ENCODE measurements at places on chromosomes 2 and 18. TPM values are rescaled to one million over a fixed set of nuclear protein-coding genes. Genes with fewer than 3 reads are reported as not detected.

DNA sequence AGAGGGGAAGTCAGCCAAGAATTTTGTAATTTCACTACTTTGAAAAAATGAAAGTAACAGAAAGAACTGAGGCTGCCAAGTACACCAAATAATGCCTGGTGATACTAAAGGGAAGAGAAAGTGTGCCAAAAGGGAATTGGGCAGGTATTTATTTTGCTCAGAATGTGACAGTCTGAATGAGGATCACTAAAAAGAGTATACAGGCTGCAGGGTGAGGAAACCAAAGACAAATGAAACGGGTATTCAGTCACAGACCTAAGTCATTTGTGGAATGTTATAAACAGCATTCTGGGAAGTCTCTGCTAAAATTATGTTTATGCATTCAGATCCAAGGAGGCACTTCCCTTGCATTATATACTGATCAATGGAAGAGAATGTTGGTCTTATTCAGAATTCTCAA is 418.6 kb upstream of the SLC39A10 start:
- H3K27ac ChIP-seq: no peak overlapping the region
- H3K4me1 ChIP-seq: no peaks in the 10 kb centered on the region
- no peaks in the 10 kb centered on the region for H3K27me3 ChIP-seq
- DNase-seq: no peak

DNA sequence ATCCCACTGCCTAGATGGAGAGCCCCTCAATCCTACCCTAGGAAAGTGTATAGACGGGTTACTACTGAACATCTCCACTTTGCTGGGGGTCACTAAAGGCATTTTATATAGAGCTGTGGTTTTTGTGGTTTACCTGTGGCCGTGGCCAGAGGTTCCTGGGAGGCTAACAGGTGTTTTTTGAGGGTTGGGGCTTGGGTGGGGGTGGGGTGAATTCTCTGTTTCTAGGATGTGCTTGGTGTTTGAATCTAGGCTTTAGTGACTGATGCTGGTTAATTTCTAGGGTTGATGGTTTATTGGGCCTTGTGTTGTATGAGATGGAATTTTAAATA is 7.7 kb downstream of the HOXD8 start:
- H3K27ac ChIP-seq: peak overlapping the region; percentile 54
- H3K27me3 ChIP-seq: peaks cover 100% of the 10 kb centered on the region
- H3K36me3 ChIP-seq: no peaks in the 10 kb centered on the region
- peak overlapping the region; percentile 42 for H3K4me3 ChIP-seq
- H3K4me1 ChIP-seq: peaks cover 36% of the 10 kb centered on the region
- DNase-seq: no peak

DNA sequence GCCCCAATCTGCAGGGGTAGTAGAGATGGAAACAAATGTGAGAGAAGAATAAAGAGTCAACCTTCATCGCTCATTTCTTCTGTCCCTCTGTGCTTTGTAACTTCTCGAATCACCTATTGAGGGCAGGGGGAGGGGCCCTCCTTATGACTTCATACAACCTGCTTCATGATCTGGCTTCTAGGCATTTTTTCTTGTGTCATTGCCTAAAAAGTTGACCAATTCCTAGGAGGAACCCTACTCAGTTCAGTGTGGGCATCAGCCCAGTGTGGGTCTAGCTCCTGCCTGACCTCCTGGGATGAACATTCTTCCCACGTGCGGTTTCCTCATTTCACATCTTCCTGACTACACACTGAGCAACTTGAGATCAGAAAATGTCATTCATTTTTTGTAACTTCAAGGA is 46.3 kb upstream of the CREB1 start:
- no peaks in the 10 kb centered on the region for H3K4me1 ChIP-seq
- DNase-seq: no peak
- no peaks in the 10 kb centered on the region for H3K36me3 ChIP-seq
- no peak overlapping the region for H3K27ac ChIP-seq
- no peak overlapping the region for H3K4me3 ChIP-seq
- no peaks in the 10 kb centered on the region for H3K27me3 ChIP-seq

DNA sequence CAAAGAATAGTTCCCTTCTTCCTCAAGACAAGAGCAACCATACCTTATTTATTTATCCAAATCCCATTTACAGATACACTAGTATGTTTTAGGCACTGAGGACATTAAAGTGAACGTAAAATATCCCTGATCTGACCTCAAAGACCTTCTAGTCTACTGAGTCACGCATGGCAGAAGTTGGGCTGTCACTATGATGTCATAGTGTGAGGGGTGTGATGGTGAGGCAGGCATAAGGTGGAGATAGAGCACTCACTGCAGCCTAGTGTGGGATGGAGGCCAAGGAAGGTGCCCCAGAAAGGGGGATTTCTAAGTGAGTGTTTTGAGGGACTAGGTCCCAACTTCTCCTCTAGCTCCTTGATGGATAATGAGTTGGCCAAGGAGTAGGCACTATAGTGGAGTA is 249.5 kb upstream of the SKOR2 start:
- no peaks in the 10 kb centered on the region for H3K4me1 ChIP-seq
- no peak overlapping the region for H3K4me3 ChIP-seq
- DNase-seq: no peak
- no peak overlapping the region for H3K27ac ChIP-seq
- no peaks in the 10 kb centered on the region for H3K36me3 ChIP-seq
- H3K27me3 ChIP-seq: no peaks in the 10 kb centered on the region

DNA sequence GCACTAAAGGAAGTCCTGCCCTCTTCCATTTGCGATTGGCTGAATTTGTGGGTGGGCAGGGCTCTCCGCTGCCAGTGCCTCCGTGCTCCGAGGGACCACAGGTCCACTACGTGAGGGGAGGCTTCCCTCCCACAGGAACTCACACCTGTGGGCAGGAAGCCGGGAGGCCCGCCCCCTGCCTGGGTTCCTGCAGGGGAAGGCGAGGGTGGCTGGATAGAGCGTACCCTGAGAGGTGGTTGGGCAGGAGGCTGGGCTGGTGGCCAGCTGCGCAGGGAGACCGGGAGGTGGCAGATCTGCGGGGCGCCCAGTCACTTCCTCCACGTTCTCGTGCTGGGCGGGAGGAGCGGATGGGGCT is 47.0 kb upstream of the PTH2R start:
- H3K27ac ChIP-seq: no peak overlapping the region
- H3K4me3 ChIP-seq: no peak overlapping the region
- H3K36me3 ChIP-seq: no peaks in the 10 kb centered on the region
- no peaks in the 10 kb centered on the region for H3K27me3 ChIP-seq

DNA sequence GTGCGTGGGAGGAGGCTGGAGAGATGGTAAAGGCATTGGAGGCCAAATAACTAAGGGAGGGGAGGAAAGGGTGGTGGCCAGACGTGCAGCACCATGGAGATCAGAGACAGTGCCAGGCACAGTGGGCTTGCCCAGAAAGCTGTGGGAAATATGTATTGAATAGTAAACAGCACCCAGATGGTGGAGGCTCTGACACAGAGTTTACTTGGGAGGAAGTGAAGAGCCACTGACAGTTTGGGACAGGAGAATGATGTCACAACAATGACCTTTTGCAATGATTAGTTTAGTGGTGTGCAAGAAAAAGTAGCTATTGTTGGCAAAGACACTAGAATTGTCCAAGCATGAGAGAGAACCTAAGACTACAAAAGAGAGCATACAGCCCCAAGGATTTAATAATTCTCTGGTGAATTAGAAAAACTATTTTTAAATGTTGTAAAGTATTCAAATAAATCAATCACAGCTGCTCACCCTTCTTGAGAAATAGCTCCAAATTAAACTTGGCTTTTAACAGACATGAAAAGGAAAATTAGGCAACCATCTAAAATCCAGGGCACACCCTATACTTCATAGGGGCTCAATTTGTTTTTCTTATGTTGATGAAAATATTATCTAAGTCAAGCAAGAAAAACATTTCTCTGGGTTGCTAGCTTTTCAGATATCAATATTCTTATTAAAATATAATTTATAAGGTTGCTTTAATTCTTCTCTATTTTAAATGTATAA is 458.7 kb upstream of the HNRNPA3 start:
- no peaks in the 10 kb centered on the region for H3K4me1 ChIP-seq
- H3K4me3 ChIP-seq: no peak overlapping the region
- no peak overlapping the region for H3K27ac ChIP-seq
- DNase-seq: no peak
- H3K27me3 ChIP-seq: peaks cover 15% of the 10 kb centered on the region
- H3K36me3 ChIP-seq: no peaks in the 10 kb centered on the region

DNA sequence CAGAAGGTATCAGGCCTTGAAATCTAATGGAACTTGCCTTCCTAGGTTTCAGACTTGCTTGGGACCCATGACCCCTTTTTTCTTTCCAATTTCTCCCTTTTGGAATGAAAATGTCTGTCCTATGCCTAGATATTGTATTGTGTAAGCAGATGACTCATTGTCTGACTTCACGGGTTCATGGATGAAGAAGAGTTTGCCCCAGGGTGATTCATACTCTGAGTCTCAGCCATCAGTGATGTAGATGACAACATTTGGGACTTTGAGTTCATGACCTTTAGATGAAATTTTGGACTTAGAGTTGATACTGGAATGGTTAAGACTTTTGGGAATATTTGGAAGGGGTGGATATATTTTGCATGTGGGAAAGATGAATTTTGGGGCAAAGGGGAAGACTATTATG is 11.2 kb upstream of the SCYGR5 start:
- H3K4me1 ChIP-seq: no peaks in the 10 kb centered on the region
- H3K27ac ChIP-seq: no peak overlapping the region

GRCh38 chr2:43774617-43775016 is 778 bp downstream of the DYNC2LI1 start:
- no peaks in the 10 kb centered on the region for H3K4me1 ChIP-seq
- DNase-seq: no peak
- H3K36me3 ChIP-seq: peaks cover 15% of the 10 kb centered on the region
- H3K27me3 ChIP-seq: no peaks in the 10 kb centered on the region

- DNase-seq: no peak
- H3K4me1 ChIP-seq: no peaks in the 10 kb centered on the region
- H3K27ac ChIP-seq: no peak overlapping the region
Observed at GRCh38 chr2:226855787-226856186, 19.9 kb downstream of the RHBDD1 start.

STRADB gene
- 12.3 TPM for polyA plus RNA-seq

RGPD3 gene
- polyA plus RNA-seq: 0.08 TPM

All from stomach (tissue), 19 donors.